NCI-H82 (cell line): ENCODE measurements at places on chromosomes 2 and 18.

DNA sequence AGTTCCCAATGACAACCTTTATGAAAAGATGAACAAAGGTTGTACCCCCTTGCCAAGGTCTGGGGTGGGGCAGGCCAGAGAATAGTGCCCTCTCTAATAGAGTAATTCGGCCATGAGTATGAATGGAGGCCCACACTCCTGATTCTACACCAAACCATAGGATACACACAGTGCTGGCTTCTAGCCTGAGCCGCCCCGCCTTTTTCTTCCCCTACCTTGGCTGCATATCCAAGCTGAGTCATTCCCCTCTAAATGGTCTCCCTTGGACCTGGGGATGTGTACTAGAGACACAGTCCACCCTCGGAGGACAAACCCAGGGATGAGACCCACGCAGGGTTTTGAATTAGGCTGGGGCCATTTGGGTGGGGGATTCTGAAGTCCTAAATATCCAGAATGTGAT, 107.2 kb upstream of the CAPN13 start:
- no peak for DNase-seq

DNA sequence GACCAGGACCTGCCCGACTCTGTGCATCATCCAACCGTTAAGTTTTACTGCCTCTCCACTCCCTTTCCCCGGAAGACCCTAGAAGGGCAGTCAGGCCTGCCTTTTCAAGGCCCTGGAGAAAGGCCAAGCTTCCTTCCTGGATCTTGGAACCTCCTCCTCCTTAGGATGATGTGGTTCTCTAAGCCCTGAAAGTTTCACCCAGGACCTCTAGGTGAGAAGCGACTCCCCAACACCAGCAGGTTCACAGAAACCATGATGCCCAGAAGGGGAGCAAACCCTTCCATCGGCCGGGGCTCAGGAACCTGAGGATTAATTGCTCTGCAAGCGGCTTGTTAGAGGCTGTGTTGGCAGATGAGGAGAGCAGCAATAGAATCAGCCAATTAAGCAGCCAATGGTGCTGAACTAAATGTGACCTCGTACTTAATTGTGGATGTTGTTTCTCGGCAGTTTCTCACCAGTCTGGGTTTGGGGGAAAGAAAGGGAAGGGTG, 94.2 kb upstream of the FZD7 start:
- peak; percentile 79 for DNase-seq

DNA sequence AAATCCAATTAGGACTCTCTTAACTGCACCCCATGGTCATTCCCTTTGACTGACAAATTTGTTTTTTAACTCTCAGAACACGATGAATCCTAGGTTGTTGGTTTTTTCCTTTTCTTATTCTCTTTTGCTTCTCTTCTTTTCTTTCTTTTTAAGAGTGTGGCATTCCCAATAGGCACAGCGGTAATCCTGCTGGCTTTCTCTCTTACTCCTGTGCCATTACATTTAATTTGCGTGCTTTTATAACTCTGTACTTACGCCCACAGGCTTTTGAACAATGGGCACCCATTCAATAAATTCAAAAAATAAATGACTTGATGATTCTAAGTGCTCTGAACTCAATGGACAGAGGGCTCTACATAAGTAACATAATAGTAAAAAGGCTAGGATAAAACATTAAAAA, 189.0 kb upstream of the SMAD7 start:
- DNase-seq, result no peak

DNA sequence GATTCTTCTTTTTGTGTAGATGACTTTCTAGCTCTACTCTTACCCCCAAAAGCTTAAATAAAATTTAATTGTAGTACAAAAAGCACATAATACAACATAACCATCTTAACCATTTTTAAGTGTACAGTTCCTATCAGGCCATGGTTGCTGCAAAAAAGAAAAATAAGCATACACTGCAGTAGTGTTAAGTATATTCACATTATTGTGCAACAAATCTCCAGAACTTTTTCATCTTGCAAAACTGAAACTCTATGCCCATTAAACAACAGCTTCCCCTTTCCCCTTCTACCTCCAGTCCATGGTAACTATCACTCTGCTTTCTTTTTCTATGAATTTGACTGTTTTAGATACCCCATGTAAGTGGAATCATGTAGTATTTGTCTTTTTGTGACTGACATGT, 18.1 kb downstream of the PPM1B start:
- no peak for DNase-seq

DNA sequence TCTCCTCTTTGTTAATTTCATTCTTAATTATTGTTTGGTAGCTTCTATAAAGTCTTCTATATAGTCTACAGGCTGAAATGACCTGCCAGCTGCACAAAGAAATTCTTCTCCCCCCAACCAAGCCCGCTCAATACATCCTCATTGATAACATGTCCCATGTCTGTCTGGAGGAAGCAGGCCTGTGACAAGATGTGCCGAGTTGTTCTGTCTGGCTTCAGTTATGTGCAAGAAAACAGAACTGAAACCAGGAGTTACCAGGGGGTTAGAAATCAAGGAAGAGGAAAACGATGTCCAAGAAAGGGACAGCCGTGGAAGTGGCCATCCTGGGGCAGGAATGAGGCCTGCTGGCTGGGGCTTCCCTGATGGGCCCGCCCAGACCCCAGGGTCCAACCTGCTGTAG, 57.6 kb downstream of the MTCL1 start:
- DNase-seq, result no peak

- no peak for DNase-seq
Measured at GRCh38 chr18:79511671-79512301, 116.1 kb downstream of the NFATC1 start.

GRCh38 chr2:86808315-86809161, 17.8 kb upstream of the CD8A start:
- peak; percentile 92 for DNase-seq

- no peak for DNase-seq
Measured at GRCh38 chr2:79373358-79374130, 139.3 kb upstream of the CTNNA2 start.

GRCh38 chr2:157925071-157925470, 48.9 kb upstream of the ACVR1 start:
- DNase-seq, result no peak

GRCh38 chr2:12862541-12862940, 145.8 kb downstream of the TRIB2 start:
- DNase-seq, result no peak

DNA sequence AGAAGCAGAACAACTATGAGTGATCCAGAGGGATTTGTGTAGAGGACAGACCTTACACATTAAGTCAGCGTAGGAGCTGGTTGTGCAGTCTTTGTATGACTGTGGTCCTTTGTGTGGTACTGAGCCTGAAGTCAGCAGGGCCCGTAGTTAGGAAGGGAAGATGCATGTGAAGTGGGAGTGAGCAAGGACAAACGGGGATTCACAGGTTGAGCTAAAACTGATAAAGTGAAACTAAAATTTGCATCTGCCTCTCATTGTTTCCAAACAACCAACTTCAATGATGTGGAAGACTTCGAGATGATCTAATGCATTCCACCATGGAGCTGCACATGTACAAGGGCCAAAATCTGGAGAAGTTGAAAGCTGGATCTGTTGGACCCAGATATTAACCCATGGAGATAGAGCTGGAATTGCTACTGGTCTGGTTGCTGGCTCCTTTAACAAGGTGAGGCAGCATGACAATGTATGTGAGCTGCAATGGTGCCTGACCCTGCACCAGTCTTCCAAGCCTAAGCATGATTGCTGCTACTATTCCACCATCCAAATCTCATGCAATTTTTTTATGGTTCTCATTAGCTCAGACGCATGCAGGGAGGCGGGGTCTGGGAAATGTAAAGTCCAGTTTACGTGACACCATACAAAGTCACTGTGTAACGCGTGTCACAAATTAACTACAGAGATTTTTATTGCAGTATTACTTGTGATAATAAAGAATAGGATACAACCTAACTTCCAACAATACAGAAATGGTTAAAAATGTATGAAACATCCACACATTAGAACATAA, 12.1 kb upstream of the CYBRD1 start:
- DNase-seq, result no peak

DNA sequence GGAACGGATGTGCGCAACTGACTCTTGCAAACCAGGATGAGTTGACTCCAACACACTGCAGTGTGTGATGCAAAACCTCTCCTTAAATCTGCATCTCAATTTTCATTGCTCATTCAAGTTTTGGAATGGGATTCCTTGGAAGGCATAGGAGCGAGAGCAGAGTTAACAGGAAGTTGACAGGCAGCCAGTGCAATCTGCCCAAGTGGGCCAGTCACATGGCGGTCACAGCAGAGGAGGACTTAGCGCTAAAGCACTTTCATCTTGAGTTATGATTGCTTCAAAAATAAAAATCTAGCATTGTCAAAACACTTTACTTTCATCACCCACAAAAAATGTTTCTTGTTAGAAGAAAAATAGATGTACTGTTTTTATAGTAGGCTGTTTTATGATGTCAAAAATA, 439.0 kb downstream of the FBXO15 start:
- no peak for DNase-seq

DNA sequence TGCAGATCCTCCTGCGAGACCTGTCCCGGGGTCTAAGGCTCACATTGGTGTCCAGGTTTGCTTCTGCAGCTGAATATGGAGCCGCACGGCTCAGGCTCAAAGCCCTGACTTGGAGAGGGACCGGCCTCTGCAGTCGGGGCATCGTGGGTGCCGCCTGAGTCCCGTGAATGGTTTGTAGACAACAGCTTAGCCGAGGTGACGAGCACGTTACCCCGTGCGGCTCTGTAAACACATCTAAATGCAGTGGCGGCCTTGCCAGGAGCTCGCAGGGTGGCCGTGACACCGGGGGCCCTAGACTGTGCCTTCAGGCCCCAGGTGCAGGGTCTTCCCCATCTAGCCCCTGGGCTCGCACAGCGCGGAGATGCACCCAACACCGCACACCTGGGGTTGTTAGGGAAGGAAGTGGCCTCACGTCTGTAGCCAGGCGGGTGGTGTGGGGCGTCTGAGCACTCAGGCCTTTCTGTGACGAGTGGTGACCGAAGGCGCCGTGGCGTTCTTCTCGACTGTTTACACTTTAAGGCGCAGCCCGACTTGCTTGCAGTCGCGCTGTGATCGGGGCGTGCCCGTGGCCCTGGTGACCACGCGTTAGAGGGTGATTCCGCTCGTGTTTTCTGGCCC, 91.6 kb downstream of the NFATC1 start:
- no peak for DNase-seq

DNA sequence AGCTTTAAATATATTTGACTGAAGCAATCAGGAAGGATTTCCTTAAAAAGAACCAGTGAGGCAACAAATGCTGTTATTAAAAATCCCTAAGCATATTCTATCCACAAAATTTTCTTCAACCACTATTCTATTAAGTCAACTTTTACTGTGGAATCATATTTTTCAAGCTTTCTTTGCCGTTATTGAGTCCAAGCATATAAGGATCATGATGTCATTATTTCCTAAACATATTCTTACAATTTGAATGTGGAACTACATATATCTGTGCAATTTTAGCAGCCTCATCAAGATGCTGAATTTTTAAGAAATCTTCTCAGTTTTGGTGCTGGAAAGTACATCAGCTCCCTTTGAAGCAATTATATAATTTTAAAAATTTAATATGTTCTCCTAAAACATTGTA, 5.6 kb downstream of the IFIH1 start:
- no peak for DNase-seq

DNA sequence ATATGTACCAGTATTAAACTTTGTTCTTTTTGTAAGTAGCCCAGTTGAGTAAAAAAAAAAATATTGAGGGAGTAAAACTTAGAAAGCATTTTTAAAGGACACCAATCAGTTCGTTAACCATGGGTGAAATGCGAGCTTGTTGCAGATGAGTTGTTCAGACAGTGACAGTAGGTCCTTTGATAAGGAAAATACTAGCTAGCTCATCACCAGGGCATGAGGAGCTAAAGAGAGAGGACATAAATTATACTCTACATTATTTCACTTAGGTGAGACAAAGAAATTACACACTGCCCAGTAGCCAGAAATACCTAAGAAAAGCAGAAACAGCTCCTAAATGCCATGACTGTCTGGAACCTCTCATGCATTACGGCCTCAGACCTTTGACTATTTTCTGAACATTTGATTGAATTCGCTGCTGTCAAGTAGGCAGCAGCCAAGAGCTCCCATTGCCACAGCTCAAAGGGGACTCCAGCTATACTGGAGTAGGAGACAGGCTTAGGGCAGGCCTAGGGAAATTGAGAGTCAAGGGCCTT, 2.6 kb upstream of the HNRNPLL start:
- no peak for DNase-seq

DNA sequence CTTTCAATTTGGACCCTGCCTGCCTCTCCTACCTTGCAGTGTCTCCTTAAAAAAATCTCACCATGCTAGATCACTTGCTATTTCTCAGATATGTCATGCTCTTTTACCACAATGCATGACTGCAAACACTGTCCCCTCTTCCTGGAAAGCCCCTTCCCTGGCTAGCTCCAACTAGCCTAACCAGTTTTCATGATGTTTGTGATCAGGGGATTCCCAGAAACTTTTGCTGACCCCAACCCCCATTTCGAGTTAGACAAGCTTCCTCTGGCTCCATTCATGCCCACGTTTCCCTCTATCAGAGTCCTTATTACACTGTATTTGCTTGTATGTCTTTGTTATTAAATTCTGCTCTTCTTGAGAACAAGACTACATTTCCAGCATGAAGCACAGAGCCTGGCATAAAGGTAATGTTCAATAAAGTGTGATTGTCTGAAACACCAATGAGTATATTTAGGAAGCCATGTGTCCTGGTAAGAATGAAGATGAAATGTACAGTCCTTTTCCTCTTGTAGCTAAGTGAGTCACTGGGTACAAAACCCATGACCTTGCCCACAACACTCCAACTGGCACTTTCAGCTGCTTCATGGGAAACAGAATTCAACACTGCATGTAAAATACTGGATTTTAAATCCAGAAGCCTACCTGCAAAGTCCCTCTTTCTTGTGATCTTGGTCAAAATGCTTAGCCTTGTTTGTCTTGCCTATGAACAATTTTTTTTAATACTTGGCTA, 62.0 kb upstream of the ATL2 start:
- DNase-seq, result no peak

GRCh38 chr2:221596192-221596591, 24.1 kb upstream of the EPHA4 start:
- DNase-seq, result peak; percentile 27

DNA sequence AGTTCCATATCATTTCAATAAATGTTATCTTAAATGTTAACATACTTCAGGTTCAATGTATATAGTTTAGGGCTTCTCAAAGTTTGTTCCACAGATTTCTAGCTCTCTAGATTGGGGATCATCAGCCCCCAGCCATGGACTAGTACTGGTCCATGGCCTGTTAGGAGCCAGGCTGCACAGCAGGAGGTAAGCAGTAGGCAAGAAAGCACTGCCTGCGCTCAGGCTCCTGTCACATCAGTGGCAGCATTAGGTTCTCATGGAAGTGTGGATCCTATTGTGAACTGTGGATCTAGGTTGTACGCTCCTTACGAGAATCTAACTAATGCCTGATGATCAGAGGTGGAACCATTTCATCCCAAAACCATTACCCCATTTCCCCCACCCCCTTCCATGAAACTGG, 531.1 kb downstream of the PARD3B start:
- no peak for DNase-seq

GRCh38 chr2:228747483-228747882, 523.6 kb downstream of the PID1 start:
- no peak for DNase-seq

- no peak for DNase-seq
Measured at GRCh38 chr2:147177071-147177857, 667.6 kb upstream of the ACVR2A start.
